Activated CD8-positive, alpha-beta memory T cell treated with anti-CD3 and anti-CD28 coated beads for 36 hours (primary cell): ENCODE measurements at places on chromosomes 4 and X. TPM values are rescaled to one million over a fixed set of nuclear protein-coding genes. Genes with fewer than 3 reads are reported as not detected.

SMARCA1 gene
- 0.06 TPM for total RNA-seq

KIAA1210 gene
- total RNA-seq = not detected

OTUD6A gene
- total RNA-seq = not detected

CNGA1 gene
- total RNA-seq = 0.38 TPM

UGT2B15 gene
- not detected for total RNA-seq
